Caudate nucleus (tissue), 63 donors: ENCODE measurements at places on chromosomes 3 and 15.
A peak's percentile ranks its signal among the peaks of the same experiment; 100 is the strongest.

- DNase-seq = no peak
These were observed 21.1 kb downstream of the GAP43 start for GRCh38 chr3:115644391-115644790.

GRCh38 chr3:158097593-158098308, 8.5 kb downstream of the SHOX2 start:
- no peak for DNase-seq

GRCh38 chr15:25727867-25728600, 135.1 kb downstream of the ATP10A start:
- DNase-seq = no peak

GRCh38 chr3:169077394-169077906, 586.1 kb downstream of the MECOM start:
- DNase-seq = no peak

DNA sequence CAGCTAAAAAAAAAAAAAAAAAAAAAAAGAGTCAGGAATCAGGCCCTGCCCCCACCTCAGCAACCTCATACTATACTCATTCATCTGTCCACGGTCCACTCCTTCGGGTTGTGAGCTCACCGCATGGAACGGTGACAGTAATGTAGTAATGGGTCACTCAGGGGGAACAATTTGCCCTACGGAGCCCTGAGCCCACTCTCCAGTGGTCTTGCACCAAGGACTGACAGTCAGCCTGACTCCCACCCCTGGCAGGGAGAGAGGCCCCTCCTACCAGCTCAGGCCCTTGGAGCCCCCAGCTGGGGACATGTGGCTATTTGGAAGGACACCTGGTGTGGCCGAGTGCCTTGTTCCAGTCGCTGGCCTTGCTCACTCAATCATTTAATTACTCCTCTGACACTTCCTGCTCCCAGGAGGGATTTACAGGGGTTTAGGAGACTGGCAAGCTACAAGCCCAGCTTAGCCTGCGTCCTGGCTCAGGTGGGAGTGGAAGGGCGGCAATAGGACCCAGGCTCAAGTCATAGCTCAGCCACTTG, 19.9 kb upstream of the CACNA2D2 start:
- DNase-seq = no peak

- no peak for DNase-seq
These were observed 715.3 kb downstream of the NR2F2 start for GRCh38 chr15:97045666-97046421.

DNA sequence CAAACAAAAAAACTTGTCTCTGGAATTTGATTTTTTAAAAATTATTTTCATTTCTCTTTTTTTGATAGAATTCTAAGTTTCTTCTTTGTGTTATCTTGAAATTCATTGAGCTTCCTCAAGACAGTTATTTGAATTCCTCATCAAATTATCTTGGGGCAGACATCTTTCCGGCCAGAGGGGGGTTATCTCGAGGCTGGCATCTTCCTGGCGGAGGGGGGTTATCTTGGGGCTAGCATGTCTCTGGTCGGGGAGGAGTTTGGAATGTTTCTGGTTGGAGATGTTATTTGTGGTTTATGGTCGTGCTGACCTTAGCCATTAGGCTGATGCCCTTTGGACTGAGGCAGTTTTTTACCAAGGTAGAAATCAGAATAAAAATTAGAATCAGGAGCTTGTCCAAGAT, 15.9 kb upstream of the TUBGCP5 start:
- DNase-seq = no peak

- no peak for DNase-seq
These were observed 169.1 kb upstream of the SEMA6D start for GRCh38 chr15:47548231-47548630.

DNA sequence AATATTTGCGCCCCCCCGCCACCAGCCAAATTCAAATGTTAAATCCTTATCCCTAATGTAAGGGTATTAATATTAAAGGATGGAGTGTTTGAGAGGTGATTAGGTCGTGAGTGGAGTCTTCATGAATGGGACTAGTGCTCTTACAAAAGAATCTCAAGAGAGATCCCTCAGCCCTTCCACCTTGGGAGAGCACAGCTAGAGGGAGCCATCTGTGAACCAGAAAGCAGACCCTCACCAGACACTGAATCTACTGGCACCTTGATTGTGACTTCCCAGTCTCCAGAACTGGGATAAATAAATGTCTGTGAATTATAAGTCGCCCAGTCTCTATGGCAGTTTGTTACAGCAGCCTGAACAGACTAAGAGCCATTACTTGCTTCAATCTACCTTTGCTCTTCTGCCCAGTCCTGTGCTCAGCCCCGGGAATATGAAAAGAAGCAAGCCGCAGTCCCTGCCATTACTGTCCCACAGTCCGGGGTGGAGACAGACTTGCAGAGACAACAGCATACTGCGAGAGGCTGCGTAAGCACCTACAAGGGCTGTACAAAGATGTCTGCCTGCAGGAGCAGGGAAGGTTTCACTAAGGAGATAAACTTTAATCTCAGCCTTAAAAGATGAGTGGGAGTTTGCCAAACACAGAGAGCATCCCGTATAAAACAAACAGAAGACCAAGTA, 110.7 kb upstream of the TMCO5A start:
- DNase-seq = no peak

DNA sequence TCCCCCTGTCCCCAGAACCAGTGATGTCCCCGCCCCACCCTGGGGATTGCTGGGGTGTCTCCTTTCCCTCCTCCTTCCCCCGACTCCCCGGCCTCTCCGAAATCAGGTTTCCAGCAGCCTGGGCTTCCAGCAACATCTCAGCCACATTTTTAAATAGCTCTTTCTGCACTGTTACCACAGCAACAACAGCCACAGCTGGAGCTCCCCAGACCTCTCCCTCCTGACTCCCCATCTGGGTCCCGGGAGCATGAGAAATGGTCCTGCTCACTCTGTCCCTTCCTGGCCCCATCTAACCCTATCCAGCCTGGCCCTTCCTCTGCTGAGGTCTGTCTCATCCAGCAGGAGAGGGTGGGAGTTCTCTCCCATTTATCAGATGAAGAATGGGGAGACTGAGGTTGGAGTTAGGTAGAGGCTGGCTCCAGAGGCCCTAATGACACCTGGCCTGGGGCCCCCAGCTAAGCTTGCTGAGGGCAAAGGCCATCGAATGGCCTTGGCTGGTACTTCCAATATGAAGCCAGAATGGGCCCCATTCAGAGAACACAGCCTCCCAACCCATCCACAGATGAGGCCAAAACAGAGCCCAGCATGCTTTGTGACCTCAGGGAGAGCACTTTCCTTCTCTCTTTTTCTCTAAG, 1.5 kb downstream of the CAMK1 start:
- no peak for DNase-seq

GRCh38 chr15:45776772-45777171, 141.9 kb downstream of the SQOR start:
- no peak for DNase-seq

- no peak for DNase-seq
These were observed 396.3 kb upstream of the PROK2 start for GRCh38 chr3:72181251-72181650.

DNA sequence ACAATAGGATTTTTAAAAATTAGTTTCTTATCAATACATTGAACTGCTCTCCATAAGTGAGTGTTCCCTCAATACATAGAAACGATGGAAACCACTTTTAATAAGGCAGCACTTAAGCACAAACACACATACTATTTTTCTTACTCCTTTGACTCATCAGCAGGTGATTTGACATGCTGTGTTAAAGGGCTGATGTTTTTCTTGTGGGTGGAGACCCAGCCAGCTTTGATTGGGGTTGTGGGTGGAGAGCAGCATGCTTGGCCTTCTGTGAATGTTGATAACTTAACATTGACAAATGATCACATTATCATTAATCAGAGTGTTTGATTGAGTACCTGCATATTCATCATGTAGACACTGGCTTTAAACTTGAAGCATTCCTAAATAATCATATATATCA, 223.0 kb upstream of the DPH6 start:
- DNase-seq = no peak

- peak; percentile 16 for DNase-seq
These were observed at the start of gene NTRK3 for GRCh38 chr15:88256279-88257230. Gene NTRK3 (minus strand): TSS chr15:88256739. CDS start chr15:88256153, 586 bp downstream.

- no peak for DNase-seq
These were observed 22.6 kb downstream of the RARRES1 start for GRCh38 chr3:158709666-158710083.

GRCh38 chr3:60756241-60757030, 494.8 kb downstream of the FHIT start:
- no peak for DNase-seq
